ENCODE measurements at places on chromosomes 7 and 10. TPM values are rescaled to one million over a fixed set of nuclear protein-coding genes. Genes with fewer than 3 reads are reported as not detected.

FAM25G gene
- not detected for total RNA-seq

BTBD16 gene
- not detected for total RNA-seq

TMEM196 gene
- total RNA-seq: 18.8 TPM

OPALIN gene
- total RNA-seq: not detected

DNA sequence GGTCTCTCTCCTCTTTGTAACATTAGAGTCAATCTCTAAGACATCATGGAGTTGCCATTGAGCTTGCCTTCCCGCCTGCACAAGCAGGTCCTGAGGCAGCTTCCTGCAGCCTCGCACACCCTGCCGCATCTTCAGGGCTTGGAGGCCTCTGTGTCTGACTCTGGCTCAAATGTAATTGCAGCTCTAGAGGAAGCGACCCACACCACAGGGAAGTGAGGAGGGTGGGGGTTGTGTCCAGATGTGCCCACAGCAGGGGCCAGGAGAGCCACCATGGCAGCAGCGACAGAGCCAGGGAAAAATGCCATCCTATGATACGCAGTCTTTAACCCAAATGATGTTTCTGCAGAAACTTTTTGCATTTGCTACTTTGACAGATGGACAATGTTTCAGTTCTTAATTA lies 216.0 kb upstream of the ZNF32 start:
- DNase-seq: no peak

- DNase-seq: no peak
Observed at GRCh38 chr7:96547371-96547811, 162.3 kb downstream of the SEM1 start.

- no peak for DNase-seq
Observed at GRCh38 chr7:26167303-26167934, 15.4 kb downstream of the NFE2L3 start.

DNA sequence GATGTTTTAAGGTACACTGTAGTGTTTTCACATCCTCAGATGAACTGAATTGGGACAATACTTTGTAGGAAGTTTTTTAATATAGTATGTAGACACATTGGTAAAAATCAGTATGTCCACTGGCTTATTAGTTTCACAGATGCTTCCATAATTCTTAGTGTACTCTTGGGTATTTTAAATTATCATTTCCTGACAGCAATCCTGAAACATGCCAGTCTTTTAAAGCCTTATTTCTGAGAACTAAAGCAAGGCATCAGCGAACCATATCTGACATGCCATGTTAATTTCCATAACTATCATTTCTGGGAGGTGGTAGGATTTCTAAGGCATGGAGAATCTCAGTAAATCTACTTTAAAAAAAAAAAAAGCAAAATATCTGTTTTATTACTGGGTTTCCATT lies 266.4 kb downstream of the ADK start:
- no peak for DNase-seq

GRCh38 chr7:50068850-50069551 lies 24.0 kb downstream of the ZPBP start:
- no peak for DNase-seq

Data from frontal cortex (tissue), 4 donors.